ENCODE measurements at places on chromosomes 3 and 15.

DNA sequence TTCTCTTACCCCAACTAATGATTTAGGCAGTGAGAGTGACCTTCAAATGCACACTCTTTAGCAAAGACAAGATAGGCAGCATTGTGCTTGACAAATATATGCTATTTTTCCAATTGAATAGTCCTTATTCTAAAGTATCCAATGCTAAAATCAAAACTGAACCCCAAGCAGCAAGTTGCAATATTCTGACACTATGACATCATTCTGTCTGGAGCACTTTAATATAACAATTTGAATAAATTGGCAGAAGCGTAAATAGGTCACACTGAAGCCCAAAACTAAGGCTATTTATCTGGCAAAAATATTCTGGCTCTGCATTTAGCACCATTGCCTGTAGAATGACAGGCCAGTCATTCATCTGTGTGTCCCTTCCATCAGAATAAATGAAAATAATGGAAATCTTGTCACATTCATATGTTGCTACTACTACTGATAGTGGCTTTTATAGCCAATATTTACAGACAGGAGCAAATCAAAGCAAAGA lies 2.9 kb downstream of the CBLB start:
- no peak for DNase-seq

DNA sequence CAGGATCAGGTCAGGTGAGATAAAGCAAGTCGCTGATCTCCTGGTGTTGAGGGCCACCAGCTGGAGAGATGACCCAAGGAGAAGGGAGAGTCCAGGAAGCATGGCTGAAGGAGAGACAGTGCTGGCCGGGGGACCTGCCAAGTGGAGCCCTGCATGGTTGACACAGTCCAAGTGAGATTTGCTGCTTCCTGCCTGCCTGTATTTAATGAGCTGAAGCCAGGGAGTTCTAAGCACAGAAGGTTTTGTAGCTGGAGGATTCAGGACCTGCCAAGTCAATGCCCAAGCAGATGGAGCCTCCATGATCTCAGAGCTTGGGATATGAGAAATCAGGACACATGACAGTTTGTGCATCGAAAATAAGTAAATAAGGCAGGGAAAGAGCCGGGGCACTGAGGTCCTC lies 125.6 kb downstream of the SRGAP3 start:
- DNase-seq, result no peak

- DNase-seq, result peak; percentile 16
Measured at GRCh38 chr15:39785139-39785538, 2.5 kb upstream of the FSIP1 start.

GRCh38 chr3:122092460-122093165 lies 37.5 kb downstream of the CD86 start:
- peak; percentile 62 for DNase-seq

DNA sequence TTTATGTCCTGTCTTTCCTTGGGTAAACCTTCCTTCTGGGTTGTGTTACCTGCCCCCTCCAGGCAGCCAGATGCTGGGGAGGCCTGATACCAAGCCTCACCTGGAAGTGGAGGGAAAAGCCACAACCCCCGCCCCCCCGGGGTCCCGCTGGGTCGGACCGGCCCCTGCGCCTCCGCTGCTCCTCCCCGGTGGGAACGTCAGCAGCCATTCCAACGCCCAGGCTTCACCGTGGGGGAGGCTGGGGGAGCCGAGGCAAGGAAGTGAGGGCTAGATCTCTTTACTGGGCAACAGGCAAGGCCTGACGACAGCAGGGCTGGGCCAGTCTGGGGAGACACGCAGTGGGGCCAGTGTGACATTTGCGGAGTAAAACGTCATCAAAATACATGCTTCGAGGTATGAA lies 53.0 kb upstream of the SNRPA1 start:
- DNase-seq, result no peak

DNA sequence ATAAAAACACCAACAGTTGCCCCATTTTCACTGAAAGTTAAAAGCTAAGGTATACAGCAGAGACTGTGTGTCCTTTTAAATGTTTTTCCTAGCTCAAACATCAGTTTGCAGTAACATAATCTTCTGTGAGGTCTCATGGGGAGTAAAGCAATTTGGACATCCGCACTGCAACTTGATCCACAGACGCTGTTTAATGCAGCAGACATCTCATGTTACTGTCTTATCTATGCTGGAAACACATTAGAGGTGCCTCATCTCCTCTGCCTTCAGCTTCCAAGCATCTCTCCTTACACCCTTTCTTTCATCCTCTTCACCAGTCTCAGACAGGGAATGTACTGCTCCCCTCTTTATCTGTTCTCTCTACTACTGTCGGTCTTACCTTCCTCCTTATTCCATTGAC lies 53.7 kb upstream of the ATP11B start:
- no peak for DNase-seq

- DNase-seq, result no peak
Measured at GRCh38 chr3:174477491-174477890, 381.6 kb upstream of the NAALADL2 start.

DNA sequence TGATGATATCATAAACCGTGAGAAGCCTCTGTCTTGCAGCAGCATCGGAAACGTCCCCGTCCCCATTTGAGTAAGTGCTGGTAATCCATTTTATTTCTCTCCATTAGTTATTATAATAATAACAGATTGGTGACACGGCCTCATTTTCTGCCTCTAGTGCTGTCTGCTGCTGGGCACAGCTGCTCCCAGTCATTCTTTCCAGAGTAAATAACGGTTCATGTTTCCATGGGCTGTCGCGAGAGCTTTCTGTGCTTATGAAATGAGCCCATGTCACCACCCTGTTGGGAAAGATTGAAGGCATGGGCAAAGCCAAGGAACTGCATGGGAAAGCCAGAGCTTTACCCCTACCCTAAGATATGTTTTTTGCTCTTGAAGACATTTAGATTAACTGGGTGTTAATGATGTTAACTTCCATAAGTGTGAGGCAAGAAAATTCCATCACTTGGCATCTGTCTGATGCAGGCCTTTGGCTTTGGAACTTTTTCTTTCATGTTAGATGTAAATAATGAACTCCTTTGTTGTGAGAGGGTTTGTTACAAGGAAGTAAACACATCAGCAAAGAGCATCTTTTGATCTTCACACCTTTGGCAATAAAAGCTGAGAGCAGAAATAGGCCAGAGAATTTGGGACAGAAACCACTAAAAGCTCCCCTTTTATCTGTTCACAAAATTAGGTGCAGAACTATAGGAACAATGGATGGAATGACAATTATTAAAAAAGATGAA lies 141.8 kb downstream of the FILIP1L start:
- no peak for DNase-seq

Data from epithelial cell of prostate (primary cell).